NCI-H226 (cell line): ENCODE measurements at places on chromosomes 5 and 9.

- peak; percentile 13 for DNase-seq
These were observed 324.6 kb downstream of the TMEM232 start for GRCh38 chr5:110401881-110402280.

GRCh38 chr5:90982576-90982975 lies 400.5 kb downstream of the ARRDC3 start:
- peak; percentile 98 for DNase-seq

DNA sequence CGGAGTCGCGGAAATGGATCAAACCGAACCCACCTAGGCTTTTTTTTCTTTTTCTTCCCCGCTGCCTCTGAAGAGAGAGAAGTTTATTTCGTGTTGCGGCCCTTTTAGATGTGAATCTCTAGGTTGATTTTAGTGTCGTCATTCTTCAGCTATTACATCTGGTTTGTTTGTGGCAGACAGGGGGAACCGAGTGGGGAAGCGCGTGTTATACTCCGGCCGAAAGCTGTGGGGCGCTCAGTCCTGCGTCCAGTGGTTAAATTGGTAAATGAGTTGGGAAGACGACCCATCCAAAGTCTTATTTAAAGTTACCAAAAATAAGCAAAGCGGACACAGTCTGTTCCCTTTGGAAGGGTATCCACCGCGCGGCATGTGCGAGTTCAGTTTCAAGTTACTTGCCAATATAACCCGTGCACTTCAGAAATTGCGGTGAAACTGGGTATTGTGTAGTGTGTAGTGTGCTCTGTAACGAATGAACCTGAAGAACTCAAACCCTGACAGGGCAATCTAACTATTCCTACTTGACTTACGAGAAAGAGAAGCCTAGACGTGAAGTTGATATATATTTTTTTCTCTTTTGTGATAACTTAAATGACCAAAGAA lies 1.3 kb downstream of the MAN2A1 start:
- DNase-seq: peak; percentile 39

DNA sequence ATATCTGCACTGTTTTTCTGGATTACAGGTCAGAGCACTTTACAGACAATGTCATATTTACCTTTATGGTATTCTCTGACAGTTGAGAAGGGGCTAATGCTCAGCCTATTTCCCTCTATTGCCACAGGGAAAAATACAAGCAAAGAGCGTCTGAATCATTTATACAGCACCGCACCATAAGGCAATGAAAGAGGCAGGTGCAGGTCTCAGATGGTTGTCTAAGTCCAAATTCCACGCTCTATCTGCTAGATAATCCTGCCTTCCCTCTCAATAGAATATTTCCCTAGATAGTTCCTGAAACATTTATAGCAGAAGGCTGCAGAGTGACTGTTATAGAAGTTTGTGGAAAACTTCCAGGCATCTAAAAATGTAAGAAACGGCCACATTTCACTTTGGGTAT lies 446.1 kb upstream of the CDH6 start:
- no peak for DNase-seq

GRCh38 chr5:56440871-56441740 lies 208.0 kb upstream of the ANKRD55 start:
- peak; percentile 39 for DNase-seq
